ENCODE measurements at places on chromosomes 2 and 18.
A peak's percentile ranks its signal among the peaks of the same experiment; 100 is the strongest.

DNA sequence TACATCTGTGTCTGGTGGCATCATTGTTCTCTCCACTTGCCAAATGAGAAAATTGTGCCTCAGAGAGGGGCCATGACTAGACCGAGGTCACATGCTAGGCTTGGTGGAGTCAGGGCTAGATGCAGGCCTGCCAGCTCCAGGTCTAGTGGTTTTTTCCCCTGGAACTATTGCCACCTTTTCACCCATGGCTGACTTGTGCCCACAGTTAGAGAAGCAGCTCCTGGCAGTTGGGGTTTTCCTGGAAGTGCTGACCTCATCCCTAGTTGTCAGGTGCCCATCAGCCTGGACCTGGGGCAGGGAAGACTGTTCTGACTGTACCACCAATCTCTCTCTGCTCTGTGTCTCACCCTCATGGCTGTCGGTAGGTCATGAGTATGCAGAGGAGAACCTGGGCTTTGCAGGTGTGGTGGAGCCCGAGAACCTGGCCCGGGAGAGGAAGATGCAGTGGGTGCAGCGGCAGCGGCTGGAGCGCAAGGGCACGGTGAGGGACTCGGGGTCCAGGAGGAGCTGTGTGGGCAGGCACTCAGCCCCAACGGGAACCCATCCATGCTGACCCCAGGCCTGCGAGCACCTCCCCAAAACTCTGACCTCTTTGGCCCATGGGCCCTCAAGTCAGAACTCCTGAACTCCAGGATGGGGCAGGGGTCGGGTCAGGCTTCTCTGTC is 12.4 kb upstream of the CATIP start:
- H3K4me1 ChIP-seq, result no peaks in the 10 kb centered on the region
- H3K27ac ChIP-seq, result no peak overlapping the region
- no peak overlapping the region for H3K4me3 ChIP-seq
- H3K27me3 ChIP-seq, result no peaks in the 10 kb centered on the region
- H3K36me3 ChIP-seq, result peaks cover 7% of the 10 kb centered on the region

DNA sequence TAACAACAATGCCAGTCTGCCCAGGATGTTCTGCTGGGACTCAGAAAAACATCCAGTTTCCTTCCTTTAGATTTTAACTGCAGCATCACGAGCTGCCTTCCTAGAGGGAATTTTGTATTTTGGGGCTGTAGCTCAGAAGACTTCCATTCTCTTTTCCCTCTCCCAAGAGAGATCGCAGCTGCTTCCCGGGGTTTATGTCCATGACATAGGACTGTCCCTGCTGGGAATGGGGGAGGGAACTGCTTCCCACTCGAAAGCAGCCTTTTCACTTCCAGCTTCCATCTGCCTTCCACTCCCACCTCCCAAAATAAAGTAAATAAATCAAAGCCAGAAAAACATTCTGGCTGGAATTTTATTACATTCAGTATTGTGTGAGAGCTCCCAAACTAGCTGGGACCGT is 52.4 kb downstream of the LIMS1 start:
- H3K36me3 ChIP-seq, result no peaks in the 10 kb centered on the region
- no peak for DNase-seq
- no peak overlapping the region for H3K4me3 ChIP-seq
- no peaks in the 10 kb centered on the region for H3K27me3 ChIP-seq

- H3K4me3 ChIP-seq, result no peak overlapping the region
- no peaks in the 10 kb centered on the region for H3K27me3 ChIP-seq
- no peaks in the 10 kb centered on the region for H3K36me3 ChIP-seq
Measured at GRCh38 chr18:50594012-50594411, 34.1 kb downstream of the MAPK4 start.

DNA sequence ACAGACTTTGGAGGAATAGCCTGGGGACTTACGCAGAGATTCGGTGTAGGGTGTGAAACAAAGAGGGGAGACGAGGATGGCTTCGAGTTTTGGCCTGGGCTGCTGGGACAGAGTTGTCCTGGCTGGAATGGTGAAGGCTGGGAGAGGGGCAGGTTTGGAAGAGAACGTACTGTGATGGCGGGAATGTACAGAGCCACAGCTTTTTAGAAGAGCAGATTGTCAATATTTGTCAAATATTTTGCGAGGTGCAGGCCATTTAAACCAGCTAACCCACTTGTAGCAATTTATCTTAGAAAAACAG is 14.4 kb upstream of the ITM2C start:
- H3K4me1 ChIP-seq, result no peaks in the 10 kb centered on the region
- H3K27me3 ChIP-seq, result no peaks in the 10 kb centered on the region
- no peaks in the 10 kb centered on the region for H3K36me3 ChIP-seq
- no peak overlapping the region for H3K4me3 ChIP-seq
- H3K27ac ChIP-seq, result no peak overlapping the region

DNA sequence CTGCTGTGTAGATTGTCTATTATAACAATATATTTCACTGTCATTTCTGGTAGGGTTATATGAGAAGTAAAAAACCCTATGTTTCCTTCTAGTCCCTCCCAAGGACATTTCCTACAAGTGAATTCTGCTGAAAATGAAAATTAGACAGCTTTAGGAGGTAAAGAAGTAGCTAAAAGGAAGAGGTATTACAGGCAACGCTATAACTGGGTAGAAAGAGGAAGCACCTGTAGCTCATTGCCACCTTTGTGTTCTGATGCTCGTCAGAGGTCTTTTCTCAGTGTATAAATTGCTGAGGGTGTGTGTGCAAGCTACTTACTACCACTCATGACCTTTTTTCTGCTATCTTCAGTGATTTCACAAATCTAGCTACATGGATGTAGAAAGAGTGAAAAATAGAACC is 1.4 kb downstream of the DNAJC10 start:
- no peak overlapping the region for H3K4me3 ChIP-seq
- no peaks in the 10 kb centered on the region for H3K36me3 ChIP-seq
- DNase-seq, result no peak
- H3K4me1 ChIP-seq, result peaks cover 2% of the 10 kb centered on the region
- H3K27ac ChIP-seq, result no peak overlapping the region
- no peaks in the 10 kb centered on the region for H3K27me3 ChIP-seq

GRCh38 chr18:28152754-28153153 is 24.2 kb downstream of the CDH2 start:
- H3K4me3 ChIP-seq, result no peak overlapping the region
- no peaks in the 10 kb centered on the region for H3K36me3 ChIP-seq
- DNase-seq, result no peak
- H3K27ac ChIP-seq, result no peak overlapping the region

GRCh38 chr2:224134003-224134734 is 95.1 kb upstream of the SERPINE2 start:
- peak; percentile 77 for DNase-seq
- H3K27me3 ChIP-seq, result no peaks in the 10 kb centered on the region
- H3K4me1 ChIP-seq, result peaks cover 9% of the 10 kb centered on the region
- H3K27ac ChIP-seq, result no peak overlapping the region
- no peaks in the 10 kb centered on the region for H3K36me3 ChIP-seq
- no peak overlapping the region for H3K4me3 ChIP-seq

GRCh38 chr2:118049816-118050140 is 35.9 kb upstream of the CCDC93 start:
- no peak for DNase-seq
- no peaks in the 10 kb centered on the region for H3K27me3 ChIP-seq
- H3K27ac ChIP-seq, result no peak overlapping the region

DNA sequence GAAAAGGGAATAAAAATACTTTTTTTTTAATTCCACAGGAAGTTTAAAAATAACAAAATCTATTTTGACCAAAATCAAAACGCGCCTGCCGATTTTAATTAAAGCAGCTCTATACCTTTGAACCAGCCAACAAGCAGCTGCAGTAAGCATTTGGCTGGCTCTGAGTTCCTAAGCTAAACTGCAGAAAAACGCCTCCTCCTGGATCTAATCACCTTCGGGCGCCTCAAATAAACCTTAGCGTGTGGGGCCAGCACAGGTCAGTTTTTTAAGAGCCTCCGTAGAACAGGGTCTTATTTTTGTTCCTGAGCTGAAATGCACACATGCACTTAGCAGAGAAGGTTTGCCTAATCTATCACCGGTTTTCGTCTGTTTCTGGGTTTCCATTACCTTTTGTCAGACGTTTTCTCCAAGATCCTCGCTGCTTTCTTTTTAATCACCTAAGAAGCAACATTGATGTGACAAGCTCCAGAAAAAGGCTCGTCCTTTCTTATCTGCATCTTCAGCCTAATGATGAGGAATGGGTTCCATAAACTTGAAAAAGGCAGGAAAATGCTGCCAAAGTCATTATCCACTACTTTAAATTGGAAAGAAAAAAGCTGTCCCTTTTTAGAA is 64.7 kb upstream of the HNRNPA3 start:
- DNase-seq, result no peak
- peaks cover 3% of the 10 kb centered on the region for H3K27me3 ChIP-seq
- H3K4me1 ChIP-seq, result peaks cover 3% of the 10 kb centered on the region
- H3K36me3 ChIP-seq, result no peaks in the 10 kb centered on the region

DNA sequence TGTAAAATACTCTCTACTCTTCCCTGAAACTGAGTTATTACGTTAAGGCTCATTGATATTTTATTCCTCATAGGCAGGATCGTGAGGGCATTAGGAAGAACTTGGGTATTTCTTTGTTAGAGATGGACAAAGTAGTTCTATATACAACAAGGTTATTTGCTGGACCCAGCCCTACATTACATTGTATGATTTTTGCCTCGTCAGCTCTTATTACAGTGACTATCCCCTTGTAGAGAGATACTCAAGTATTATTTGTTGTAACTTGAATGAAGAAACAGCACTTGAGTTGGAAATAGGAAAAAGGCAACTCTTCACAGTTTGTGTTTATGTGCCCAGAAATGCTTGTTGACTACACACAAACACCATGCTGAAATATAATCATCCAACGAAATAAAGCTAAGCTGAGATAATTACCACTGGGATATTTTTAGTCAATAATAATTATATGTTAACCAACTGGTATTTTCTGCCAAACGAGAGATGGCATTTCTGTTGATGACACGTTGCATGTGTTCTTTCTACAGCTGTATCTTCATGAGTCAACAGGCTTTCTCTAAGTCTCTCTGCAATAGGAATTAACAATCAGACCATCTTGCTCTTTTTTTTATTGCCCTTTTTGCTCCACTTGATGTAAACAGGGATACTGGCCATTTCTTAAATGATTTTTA is 947.6 kb downstream of the DPP10 start:
- DNase-seq, result no peak
- no peak overlapping the region for H3K4me3 ChIP-seq
- H3K36me3 ChIP-seq, result no peaks in the 10 kb centered on the region
- no peaks in the 10 kb centered on the region for H3K4me1 ChIP-seq
- H3K27ac ChIP-seq, result no peak overlapping the region
- H3K27me3 ChIP-seq, result no peaks in the 10 kb centered on the region

DNA sequence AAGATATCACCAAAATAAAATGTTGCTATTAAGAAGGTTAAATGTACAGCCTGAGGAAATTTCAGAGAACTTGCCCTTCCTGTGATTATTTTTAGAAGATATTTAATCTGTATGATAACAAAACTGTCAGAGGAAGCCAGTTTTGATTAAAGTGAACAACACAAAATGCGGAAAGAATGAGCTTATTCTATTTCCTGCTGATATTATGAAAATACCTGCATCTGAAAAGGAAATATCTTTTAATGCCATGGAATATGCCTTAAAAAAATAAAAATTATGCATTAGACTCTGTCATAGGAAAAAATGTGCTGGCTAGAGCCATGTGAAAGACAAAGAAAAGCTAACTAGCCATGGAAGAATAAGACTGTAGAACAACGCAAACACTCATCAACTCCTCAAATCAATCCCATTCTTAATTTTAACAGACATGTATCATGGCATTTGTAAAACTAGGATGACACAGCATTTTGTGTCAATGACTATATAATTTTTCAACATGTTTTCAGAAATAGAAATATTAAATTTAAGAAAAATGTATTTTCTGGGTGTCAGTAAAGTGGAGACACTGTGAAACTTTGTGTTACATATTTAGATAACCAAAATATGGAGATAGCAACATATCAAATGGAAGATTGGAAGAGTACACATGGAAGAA is 1768.2 kb downstream of the SUCLG1 start:
- H3K27me3 ChIP-seq, result no peaks in the 10 kb centered on the region
- no peak overlapping the region for H3K27ac ChIP-seq

DNA sequence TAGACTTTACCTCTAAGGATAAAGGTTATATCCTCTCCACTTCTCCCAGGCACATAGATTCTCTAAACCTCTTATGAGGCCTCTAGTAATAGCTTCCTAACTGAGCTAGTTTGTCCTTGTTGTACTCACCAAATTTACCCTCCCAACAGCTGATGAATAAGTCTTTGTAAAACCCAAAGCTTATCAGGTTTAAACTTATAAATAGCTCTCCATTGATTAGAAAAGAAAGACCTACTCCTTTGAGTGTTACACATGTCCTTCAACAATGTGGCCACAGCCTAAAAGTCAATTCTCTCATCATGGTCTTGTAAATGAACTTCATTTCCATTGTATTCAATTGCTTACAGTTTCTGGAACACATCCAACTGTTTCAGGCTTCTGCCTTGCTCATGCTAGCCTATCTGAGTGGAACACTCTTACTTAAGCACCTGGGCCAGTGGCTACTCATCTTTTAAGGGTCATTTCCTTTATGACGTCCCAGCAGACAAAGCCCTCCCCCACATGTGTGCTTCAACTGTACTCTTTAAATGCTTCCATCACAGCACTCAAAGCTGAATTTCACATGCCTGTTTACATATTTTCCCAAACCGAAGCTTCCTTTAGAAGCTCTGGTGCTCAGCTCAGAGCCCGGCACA is 131.6 kb downstream of the CDH2 start:
- H3K4me1 ChIP-seq, result no peaks in the 10 kb centered on the region
- H3K27ac ChIP-seq, result no peak overlapping the region

GRCh38 chr18:2932247-2933181 is 80.4 kb downstream of the LPIN2 start:
- DNase-seq, result peak; percentile 88
- H3K4me3 ChIP-seq, result no peak overlapping the region
- no peaks in the 10 kb centered on the region for H3K27me3 ChIP-seq

GRCh38 chr18:64110692-64111480 is 38.0 kb downstream of the LINC00305 start:
- H3K4me1 ChIP-seq, result no peaks in the 10 kb centered on the region
- H3K36me3 ChIP-seq, result no peaks in the 10 kb centered on the region
- no peak overlapping the region for H3K27ac ChIP-seq
- H3K27me3 ChIP-seq, result no peaks in the 10 kb centered on the region

GRCh38 chr2:154681741-154682140 is 16.8 kb upstream of the KCNJ3 start:
- H3K4me3 ChIP-seq, result no peak overlapping the region
- H3K4me1 ChIP-seq, result no peaks in the 10 kb centered on the region
- H3K27ac ChIP-seq, result no peak overlapping the region
- no peaks in the 10 kb centered on the region for H3K36me3 ChIP-seq
- no peaks in the 10 kb centered on the region for H3K27me3 ChIP-seq

GRCh38 chr2:74747411-74748080 is 86.4 kb upstream of the HK2 start:
- H3K4me1 ChIP-seq, result peaks cover 22% of the 10 kb centered on the region
- no peaks in the 10 kb centered on the region for H3K27me3 ChIP-seq

GRCh38 chr2:68556381-68556780 is 87.0 kb upstream of the PROKR1 start:
- H3K4me3 ChIP-seq, result no peak overlapping the region
- H3K27me3 ChIP-seq, result no peaks in the 10 kb centered on the region
- no peaks in the 10 kb centered on the region for H3K4me1 ChIP-seq
- H3K36me3 ChIP-seq, result no peaks in the 10 kb centered on the region
- no peak for DNase-seq

DNA sequence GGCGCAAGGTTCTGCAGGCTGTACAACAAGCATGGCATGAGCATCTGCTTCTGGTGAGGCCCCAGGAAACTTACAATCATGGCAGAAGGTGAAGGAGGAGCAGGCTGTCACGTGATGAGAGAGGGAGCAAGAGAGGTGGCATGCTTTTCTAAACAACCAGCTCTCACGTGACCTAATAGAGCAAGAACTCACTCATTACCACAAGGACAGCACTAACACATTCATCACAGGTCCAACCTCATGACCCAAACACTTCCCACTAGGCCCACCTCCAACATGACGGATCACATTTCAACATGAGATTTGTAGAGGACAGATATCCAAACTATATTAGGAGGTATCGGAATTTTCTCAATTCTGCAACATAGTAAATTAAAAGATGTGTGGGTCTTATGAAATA is 108.8 kb upstream of the DLX2 start:
- no peak for DNase-seq
- no peak overlapping the region for H3K4me3 ChIP-seq
- no peak overlapping the region for H3K27ac ChIP-seq
- H3K27me3 ChIP-seq, result no peaks in the 10 kb centered on the region
- H3K36me3 ChIP-seq, result no peaks in the 10 kb centered on the region
